ENCODE measurements at places on chromosomes 6 and 20.

DNA sequence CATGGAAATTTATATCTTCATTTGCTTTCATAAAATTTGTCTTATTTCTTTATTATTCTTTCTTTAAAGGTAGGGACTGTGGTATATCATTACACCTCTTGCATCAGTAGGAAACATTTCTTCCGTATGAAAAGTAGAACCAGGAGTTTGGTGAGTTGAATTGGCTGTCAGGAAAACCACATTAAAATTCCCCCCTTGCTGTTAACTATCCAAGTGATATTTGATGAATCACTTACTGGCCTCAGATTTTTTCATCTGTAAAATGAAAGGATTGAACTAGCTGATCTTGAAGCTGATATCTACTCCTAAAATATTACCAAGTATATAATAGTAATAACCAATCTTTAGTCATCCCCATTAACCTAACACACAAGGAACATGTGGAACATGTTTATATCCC is 460.9 kb downstream of the GJA1 start:
- no peak for DNase-seq

GRCh38 chr6:30074331-30075093 is 1.1 kb downstream of the RNF39 start:
- DNase-seq, result no peak

DNA sequence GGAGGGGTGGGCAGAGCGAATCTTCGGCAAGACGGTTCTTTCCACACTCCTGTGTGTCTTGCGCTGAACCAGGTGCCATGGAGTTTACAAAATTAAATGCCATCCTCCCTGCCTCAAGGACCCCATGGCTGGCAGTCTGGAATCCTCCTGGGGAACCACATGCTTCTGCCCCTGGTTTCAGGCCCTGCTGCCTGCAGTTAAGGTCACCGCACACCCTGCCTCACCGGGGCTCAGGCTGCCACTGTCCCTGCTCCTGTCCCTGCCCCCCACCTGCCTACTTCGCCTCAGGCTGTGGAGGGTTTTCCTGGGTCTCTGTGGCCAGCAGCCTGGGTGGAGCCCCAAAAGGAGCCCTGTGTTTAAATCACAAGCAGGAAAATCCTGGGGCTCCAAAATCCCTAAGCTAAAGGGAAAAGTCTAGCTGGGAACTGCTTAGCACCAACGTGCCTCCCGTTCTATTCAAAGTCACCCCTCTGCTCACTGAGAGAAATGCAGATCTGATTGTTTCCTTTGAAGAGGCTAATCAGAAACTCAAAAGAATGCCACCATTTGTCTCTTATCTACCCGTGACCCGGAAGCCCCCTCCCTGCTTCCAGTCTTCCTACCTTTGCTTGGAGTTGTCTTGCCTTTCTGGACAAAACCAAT is 10.6 kb upstream of the TTLL2 start:
- no peak for DNase-seq

DNA sequence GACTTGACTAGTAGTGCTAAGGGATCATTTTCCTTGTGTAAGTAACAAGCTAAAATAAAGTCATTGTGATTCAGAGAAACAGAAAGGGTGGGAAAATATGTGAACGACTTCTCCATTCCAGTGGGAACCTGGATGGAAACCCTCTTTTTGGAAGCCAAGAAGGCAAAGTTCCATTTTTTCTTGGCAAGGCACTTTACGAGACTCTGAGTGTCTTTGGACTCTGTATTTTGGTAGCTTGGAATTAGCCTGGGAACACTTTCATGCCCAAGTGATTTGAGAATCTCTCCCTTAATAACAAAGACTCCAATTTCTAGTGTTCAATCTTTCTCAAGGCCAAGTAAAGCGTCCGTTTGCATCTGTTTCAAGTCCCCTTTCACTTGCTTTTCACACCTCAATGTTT is 100.5 kb upstream of the SASH1 start:
- no peak for DNase-seq

DNA sequence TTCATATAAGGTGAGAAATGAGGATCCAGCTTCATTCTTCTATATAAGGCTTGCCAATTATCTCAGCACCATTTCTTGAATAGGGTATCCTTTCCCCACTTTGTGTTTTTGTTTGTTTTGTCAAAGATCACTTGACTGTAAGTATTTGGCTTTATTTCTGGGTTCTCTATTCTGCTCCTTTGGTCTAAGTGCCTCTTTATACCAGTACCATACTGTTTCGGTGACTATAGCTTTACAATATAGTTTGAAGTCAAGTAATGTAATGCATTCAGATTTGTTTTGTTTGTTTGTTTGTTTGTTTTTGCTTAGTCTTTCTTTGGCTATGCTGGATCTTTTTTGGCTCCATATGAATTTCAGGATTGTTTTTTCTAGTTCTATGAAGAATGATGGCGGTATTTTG is 64.6 kb downstream of the ERMARD start:
- no peak for DNase-seq

GRCh38 chr20:17638835-17639407 is 43.1 kb downstream of the RRBP1 start:
- DNase-seq, result no peak

DNA sequence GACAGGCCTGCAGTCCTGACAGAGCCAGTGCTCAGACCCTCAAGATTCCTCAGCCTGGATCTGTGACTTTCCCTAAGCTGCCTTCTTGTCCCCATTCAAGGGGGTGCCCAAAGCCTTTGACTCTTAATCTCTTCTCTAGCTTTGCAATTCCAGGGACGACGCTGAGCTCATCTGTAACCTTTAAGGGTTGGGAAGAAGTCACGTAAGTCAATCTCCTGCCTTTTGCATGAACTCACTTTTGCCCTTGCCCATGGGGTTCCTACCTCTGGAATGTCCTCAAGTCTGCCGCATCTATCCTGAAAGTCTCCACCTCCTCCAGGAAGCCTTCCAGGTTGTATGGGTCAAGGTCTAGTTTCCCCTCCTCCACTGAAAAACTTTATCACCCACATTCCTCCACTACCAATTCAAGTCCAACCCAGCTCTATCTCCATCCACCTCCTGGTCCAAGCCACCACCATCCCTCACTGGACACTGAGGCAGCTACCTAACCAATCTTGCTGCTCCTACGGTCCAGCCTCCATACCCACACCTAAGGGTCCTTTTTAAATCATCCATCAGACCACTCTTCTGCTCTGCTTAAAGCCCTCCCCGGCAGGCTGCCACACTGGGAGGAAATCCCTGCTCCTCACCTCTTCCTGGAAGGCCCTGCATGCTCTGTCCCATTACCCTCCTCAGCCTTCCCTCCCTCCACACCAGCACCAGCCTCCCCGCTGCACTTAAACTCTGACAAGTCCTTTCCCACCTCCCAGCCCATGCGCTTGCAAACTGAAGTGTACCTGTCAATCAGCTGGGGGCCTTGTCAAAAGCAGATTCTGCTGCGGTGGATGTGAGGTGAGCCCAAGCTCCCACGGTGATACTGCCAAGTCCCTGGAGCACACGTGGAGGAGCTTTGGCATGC is 29.7 kb downstream of the PREX1 start:
- no peak for DNase-seq

DNA sequence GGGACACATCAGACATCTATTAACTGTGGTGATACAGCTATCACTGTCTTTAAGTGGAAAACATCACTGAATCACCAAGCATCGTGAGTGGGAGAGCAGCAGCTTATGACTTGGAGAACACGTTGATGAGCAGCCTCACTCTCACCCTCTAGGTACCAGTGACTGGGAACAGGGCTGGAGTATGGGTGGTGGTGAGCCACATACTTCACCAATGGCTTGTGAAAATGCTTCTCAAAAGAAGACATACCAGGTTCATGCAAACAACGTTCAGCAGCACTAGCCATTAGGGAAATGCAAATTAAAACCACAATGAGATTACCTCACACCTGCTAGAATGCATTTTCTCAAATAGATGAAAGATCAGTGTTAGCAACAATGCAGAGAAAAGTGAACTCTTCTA is 25.3 kb downstream of the SNX5 start:
- DNase-seq, result no peak

DNA sequence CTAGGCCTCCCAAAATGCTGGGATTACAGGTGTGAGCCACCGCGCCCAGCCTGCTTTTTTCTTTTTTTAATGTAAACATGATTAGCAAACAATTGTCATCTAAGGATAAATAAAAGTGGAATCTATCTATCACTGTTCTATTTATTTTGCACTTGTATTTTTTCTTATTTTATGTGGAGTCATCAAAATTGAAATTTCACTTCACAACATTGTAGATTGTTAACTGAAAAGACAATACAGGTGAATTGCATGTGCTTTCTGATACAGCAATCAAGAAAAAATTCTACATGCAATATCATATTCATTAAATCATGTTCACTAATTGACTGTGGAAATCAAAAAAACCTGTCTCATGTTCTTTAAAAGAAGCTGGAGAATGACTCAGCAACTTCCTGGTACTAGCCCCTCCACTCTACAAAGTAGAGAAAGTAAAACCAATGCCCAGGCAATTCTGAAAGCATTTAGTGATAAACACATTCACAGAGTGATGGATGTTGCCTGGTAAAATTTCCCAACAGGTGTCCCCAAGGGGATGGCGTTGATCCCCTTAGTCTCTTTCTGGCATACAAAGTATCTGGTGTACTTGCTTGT is 10.7 kb upstream of the RFX6 start:
- DNase-seq, result no peak

DNA sequence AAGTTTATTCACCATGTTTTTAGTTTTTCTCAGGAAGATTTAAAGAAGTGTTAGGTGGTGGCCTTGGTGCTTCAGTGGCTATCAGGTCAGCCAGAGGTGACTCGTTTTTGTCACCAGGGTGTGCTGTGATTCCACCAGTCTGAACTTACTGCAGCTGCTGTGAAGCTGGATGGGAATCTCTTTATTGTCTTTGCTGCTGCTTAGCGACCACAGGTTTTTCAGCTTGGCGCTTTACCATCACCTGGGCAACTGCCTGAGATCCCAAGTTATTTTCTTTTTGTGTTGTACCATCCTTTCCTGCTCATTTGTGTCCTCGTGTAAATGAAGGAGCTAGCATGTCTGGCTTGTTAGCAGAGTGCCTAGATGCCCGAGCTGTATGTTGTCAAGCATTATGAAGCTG is 146.9 kb downstream of the MACROD2 start:
- DNase-seq, result no peak

- no peak for DNase-seq
Measured at GRCh38 chr20:22320245-22320915, 264.0 kb downstream of the FOXA2 start.

GRCh38 chr6:114135363-114135971 is 164.5 kb upstream of the HDAC2 start:
- DNase-seq, result no peak

DNA sequence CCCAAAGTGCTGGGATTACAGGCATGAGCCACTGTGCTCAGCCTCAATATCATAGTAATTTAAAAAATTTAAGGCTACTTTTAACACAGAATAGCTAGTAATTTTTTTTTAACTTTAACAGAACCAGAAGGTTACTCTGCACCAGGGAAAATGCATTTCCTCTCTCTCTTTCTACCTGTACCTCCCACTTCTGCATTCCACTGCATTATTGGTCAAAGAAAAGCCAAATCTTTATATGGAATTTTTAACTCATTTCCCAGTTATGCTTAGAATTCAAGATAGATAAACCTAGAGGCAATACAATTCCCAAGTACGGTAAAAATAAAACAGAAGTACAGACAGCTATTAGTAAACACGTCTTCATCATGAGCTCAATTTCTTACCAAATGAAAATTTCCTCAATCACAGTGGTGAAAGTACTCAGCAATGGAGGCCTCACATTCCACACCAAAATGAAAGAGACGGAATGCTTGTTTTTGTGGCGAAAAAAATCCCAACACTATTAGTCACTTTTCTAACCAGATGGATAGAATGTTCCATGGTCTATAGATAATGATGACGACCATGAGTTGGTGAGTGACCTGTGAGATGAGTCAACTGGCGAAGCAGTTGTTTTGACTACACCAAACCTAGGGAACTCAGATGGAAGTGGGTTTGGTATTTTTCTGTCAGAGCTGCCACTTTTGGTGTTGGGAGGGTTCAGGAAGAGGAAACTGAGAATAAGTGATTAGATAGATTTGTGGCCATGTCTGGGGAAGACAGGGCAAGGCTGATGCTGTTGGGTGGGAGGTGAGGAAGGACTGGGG is 104.7 kb upstream of the SGK1 start:
- DNase-seq, result no peak

All from vagina (tissue), 2 donors.